ENCODE measurements at places on chromosomes 5 and 9.

DNA sequence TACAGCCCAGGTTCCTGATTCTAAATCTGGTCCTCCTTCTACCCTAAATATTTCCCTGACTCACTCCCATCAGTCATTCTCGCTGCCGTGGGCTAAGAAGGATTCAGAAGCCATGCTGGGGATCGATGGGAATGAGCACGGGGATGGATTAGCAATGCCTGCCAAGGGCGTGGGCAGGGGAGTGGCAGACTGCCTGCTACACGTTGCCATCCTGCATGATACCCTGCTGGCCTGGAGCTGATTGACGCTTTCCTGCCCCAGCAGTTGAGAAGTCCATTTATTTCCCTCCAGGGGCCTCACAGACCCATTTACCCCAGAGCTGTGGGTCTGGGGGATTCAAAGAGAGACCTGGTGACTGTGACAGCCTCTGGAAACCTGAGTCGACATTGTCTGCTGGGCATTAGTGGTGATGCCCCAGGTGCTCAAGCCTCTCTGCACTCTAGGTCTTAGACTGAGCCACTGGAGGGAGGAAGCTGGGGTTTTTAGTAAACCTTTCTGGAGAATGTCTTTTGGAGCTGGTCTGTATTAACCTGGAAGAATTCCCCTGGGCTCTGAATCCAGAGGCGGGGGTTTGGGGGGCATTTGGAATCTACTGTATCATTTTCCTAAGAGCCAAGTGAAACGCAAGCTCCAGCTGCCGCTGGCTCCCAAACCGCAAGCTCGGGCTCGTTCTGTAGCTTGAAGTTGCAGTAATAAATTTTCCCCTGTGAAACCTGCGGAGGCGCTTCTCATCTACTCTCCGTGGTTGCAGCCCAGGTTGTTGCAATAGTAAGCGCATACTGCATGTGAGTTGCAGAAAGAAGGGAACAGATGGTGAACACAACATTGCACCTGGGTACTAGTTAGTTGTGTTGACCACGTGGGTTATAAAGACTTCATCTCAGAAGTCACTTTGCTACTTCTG is 76.3 kb upstream of the RAPGEF1 start:
- no peak for DNase-seq

DNA sequence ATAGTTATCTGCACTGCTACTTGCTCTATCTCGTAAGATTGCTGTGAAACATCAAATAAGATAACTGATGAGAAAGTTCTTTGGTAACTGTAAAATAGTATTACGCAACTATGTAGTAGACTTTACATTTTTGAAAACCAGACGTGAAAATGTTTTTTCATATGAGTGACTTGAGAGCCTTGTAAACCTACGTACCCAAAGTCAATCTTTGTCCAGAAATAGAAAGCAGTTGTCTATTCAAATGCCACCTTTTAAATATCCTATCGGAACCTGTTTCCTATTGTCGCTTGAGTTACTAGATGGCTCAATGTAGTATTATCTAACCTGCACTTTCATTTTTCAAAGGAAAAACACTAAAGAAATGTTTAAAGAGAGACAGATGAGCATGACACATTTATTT is 1.6 kb downstream of the FNIP1 start:
- no peak for DNase-seq

GRCh38 chr5:91366551-91366950 is 16.6 kb downstream of the ARRDC3 start:
- no peak for DNase-seq

- no peak for DNase-seq
These were observed 104.6 kb downstream of the MTX3 start for GRCh38 chr5:79886456-79886855.

GRCh38 chr5:114435885-114436299 is 74.0 kb downstream of the KCNN2 start:
- DNase-seq: no peak

- DNase-seq: no peak
These were observed 235.4 kb downstream of the DOCK8 start for GRCh38 chr9:450057-450456.

DNA sequence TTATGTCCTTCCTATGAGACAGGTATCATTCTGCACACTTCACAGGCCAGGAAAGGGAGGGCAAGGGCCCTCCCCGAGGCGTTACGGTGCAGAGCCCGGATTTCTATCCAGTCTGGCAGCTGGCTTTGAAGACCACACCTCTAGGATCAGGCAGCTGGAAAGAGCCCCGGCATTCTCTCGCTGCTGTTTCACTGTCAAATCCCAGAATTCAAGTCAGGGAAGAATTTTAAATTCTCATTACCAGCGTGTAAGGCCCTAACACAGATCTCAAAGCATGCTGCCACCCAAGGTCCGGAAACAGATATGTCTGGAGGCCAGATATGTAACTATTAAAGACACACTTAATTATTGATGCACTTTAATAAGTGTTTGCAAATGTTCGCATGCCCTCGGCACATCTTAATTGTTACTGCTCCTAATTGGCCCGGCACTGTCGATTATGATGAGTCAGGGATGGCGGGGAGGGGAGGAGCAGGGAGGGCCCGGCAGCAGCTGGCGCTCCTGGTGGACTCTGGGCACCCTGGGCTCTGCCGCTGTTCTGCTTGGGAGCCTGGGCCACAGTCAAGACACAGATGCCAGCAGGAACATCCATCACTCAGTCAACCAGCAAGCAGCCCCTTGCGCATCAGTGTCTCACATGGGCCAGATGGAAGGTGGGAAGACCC is 76.3 kb upstream of the BARHL1 start:
- no peak for DNase-seq

GRCh38 chr9:116325924-116326323 is 172.3 kb downstream of the PAPPA start:
- no peak for DNase-seq

DNA sequence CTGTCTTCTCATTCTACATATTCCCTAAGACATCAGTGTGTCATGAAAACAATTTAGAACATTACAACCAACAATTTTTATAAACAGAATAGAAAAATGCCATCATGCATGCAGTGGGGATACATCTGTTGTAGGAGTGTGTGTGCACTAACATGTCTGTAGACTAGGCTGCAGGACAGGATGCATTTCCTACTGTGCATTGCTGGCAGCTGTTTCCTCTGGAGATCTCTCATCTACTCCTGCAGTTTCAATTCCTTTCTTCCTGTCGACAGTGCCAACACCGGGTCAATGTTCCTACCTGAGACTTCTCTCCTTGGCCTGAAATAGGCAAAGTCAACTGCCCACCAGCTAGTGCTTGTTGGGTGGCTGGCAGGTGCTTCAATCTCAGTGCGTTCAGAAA is 69.8 kb downstream of the ANKH start:
- no peak for DNase-seq

Measured in CD4-positive, alpha-beta T cell (primary cell).